ENCODE measurements at places on chromosomes 4 and X.

DNA sequence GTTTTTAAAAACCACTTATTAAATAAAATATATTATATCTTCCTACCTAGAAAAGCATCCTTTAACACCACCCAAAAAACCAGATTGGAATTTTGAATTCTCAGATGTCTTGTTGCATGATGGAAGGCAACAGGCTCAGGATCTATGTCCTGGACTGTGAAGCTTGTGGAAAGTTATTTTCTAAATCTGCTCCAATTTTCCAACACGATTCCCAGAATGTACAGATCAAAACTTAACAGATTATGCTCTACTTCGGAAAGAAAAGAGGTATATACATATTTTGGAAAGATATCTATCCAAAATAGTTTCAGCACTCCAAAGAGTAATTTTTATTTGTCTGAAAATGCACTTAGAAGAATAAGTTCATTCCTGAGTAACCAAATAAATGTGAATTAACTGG is 291.7 kb upstream of the EMCN start:
- no peak for DNase-seq

GRCh38 chr4:163440040-163440439 is 33.5 kb downstream of the TKTL2 start:
- no peak for DNase-seq

DNA sequence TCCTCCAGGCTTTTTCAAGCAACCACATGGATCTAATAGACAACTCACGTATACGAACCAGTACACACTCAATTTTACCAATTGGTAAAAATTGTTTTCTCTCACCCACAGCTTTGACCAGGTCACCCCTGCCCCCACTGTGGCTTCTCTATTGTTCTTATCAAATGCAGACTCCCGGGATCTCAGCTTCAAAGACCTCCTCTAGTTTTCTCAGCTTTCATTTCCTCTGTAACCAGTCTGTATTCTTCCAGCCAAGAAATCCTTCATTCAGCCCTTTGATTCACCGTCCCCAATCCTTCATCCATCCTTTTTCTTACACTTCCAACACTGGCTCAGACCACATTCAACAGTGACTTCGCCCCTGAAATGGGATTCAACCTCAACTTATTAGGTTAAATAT is 120.7 kb downstream of the CORIN start:
- no peak for DNase-seq

DNA sequence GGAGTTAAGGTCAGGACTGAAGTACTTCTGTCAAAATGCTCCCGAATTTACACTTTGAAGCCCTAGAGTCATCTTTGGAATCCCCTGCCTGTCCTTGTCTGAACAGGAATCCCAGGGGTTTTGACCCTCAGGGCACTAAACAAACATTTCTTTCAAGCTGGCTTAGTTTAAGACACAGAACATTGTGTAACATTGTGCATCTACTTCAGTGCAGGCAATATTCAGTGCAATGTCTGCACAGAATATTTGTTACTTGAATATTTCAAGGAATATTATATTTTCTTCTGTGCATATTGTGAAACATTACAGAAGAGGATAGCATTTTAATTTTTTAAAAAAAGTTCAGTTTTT is 763.4 kb downstream of the PCDH18 start:
- no peak for DNase-seq
